Thymus (tissue), 14 donors: ENCODE measurements at places on chromosomes 4 and X.

- DNase-seq: no peak
Observed at GRCh38 chrX:137353404-137353803, 212.5 kb upstream of the ZIC3 start.

GRCh38 chr4:169934794-169935429 lies 91.3 kb downstream of the MFAP3L start:
- no peak for DNase-seq

DNA sequence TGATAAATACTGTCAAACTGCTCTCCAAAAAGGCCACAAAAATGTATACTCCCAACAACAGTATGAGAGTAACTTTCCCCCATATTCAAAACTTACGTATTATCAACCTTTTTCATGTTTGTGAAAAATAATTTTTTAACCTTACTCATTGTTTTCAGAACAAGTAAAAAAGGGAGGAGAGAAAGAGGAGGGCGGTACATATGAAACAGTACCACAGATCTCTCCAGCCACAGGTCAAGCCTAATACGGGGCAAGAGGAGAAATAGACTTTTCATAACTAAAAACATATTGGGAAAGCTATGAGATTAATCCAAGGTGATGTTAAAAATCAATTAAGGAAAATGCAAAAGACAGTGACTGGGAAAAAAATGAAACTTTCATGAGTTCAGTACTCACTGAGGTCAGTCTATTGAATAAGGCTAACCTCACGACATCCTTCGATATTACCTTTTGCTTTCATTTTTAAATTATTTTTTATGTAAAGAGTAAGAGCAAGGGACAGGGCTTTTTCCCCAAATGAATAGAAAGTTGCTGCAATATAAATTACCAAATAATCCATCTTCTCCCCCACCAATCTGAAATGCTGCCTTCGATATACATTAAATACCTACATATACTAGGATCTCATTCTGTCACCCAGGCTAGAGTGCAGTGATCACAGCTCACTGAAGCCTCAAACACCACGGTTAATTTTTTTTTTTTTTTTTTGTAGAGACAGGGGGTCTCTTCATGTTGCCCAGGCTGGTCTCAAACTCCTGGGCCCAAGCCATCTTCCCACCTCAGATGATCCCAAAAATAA lies 25.3 kb downstream of the FBXW7 start:
- DNase-seq: no peak

- DNase-seq: no peak
Observed at GRCh38 chrX:105695451-105695850, 126.9 kb upstream of the NRK start.

GRCh38 chrX:102739657-102740056 lies 19.1 kb downstream of the GPRASP3 start:
- no peak for DNase-seq

- DNase-seq: no peak
Observed at GRCh38 chr4:156738766-156739165, 232.8 kb downstream of the PDGFC start.

GRCh38 chr4:121696170-121696580 lies 605 bp downstream of the ANXA5 start:
- peak; percentile 15 for DNase-seq

DNA sequence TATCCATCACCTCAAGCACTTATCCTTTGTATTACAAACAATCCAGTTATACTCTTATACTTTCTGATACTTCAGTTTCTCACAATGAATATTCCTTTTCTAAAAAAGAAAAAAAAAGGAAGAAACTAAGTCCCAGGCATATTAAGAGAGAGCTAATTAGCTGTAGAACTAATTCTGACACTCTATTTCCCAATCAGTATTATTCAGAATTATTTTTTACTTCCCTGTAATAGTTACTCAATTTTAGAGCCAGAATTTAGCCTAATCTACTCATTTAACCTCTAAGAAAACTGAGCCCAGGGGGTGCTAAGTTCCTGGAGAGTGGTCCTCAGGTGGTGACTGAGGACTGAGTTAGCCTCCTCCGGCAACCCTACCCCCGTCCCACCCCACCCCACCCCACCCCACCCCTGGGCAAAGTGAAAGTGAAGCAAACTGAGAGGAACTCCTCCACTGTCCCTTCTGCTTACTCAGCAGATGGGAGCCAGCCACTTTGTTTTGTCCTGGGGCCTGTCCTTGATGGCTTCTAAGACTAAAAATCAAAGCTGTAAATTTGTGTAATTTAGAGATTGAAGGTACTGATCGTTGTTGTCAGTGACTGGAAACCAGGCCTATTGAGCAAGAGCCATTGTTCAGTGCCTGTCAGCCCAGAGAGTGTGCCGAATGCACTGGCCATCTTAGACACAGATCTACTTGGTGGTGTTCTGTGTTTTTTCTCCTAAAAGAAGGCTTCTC lies 162.1 kb downstream of the CBR4 start:
- DNase-seq: no peak

- no peak for DNase-seq
Observed at GRCh38 chrX:77450415-77450814, 3.2 kb downstream of the FGF16 start.

DNA sequence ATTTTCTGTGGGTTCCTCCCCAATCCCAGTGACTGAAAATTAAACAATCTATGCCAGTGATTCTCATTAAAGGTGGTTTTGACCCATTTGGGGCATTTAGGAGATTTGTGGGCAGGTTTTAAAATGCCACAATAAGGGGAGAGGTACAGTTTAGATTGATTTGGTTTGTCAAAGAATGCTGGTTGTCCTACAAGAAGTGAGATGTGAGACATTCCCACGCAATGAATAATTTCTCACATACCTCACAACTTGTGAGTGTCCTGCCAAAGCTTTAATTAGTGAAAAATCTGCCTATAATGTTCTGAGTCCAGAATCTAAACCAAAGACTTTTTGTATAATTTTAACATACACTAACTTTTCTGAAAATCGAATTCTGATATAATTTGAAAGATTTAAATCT lies 199.4 kb downstream of the MAPK10 start:
- DNase-seq: no peak

DNA sequence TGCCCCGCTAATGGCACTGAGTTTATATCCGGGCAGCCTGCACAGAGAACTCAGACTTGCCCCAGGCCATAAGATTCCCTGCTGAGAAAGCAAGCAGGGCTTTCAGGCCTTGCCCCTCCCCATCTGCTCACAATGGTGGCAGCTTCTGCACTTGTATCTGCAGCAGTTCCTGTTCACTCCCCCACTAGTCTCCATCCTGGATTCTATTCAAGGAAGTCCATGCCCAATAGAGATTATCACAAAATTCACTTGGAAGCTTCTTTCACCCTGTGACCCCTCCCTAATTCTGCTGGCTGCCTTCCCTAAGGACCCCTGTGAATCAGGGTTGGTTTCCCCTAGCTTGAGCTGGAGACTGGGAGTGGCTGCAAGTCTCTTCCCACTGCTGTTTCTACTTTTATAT lies 34.5 kb upstream of the UCP1 start:
- no peak for DNase-seq

DNA sequence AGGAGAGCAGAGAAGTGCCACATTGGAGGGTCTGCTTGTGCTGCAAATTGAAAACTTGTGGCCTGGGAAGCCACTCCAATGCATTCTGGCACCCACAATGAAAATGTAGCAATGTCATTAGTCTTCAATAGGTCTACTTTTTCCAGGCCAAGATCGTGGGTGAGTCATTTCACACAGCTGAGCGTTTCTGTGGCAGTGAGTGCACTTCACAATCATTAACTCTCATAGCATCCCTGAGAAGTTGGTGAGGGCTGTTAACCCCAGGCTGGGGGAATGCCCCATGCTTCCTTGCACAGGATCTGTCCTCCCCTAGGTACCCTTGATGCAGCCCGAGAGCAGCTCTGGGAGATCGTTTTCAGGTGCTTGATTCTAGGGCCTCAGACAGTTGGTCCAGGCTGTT lies 196.8 kb upstream of the ATP6AP2 start:
- no peak for DNase-seq
